ENCODE measurements at places on chromosomes 7 and 10.

DNA sequence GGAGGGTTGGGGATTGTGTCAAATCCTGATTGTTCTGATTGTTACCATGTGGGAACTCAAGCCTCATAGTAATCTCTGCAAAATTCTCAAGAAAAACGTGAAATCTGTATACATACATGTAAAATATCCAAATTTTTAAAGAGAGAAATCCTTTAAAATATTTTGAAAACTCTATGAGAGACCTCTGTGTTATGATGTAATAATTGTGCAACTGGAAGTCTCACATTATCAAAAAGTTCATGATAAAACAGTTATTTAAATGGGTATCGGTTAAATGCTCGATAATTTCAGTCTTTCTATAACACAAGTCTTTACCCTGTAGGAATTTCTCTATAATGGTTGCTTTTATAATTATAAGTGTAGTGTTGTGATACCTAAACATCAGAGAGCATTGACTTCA is 95.5 kb downstream of the TMEM26 start:
- no peak for DNase-seq

DNA sequence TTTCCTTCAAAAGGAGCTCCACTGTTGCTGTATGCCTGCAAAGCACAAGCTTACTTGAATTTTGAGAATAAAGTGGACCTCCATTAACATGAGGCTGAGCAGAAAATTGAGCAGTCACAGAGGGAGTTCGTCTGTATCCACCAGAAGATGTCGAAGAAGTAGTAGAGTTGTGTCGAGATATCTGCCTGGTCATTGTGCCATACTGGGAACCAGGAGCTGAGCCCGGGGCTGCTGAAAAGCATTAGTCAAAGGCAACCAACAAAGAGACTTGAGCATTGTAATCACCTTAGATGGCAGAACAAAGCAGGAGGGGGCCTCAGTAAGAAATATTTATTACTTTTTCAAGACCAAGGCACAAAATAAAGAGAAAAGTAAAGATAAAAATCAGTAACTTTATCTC is 61.5 kb downstream of the PDSS1 start:
- no peak for DNase-seq

DNA sequence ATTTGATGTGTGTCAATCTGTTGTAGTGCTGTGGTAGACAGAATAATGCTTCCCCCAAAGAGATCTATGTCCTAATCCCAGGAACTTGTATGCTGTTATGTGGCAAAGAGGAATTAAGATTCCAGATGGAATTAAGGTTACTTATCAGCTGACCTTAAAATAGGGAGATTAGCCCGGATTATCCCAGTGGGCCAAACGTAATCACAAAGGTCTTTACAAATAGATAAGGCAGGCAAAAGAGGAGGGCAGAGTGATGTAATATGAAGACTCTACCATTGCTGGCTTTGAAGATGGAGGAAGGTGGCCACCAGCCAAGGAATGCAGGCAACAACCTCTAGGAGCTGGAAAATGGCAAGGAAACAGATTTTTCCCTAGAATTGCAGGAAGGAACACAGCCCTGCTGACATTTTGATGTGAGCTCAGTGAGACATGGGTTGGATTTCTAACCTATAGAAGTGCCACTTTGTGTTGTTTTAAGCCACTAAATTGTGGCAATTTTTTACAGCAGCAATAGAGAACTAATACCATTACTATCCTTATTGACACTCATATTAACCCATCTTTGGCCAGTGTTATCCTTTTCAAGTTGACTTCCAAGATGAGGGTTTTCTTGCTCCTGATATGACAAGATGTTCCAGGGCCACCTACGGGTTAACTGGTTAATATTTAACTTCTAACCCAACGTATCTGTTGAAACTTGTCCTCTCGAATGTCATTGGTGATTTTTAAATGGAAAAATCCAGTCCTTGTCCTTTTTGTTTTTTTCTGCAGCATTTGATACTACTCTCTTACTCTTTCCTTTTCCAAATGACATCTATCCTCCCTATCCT is 29.3 kb downstream of the CYCS start:
- no peak for DNase-seq

- no peak for DNase-seq
Measured at GRCh38 chr7:104059103-104059502, 69.6 kb upstream of the RELN start.

DNA sequence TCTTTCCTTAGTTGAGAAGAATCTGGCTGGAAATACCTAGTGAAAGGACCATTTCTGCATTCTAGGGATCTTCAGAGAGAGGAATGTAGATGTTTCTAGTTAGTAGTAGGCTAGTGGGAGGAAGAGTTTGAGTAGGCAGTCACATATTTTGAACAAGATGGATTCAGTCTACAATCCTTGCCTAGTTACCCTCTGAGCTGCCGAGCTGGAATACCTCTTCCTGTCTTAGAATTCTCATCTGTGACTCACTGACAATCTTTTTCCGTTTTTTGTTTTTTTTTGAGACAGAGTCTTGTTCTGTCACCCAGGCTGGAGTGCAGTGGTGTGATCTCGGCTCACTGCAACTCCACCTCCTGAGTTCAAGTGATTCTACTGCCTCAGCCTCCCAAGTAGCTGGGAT is 30.7 kb upstream of the PLPP4 start:
- no peak for DNase-seq

DNA sequence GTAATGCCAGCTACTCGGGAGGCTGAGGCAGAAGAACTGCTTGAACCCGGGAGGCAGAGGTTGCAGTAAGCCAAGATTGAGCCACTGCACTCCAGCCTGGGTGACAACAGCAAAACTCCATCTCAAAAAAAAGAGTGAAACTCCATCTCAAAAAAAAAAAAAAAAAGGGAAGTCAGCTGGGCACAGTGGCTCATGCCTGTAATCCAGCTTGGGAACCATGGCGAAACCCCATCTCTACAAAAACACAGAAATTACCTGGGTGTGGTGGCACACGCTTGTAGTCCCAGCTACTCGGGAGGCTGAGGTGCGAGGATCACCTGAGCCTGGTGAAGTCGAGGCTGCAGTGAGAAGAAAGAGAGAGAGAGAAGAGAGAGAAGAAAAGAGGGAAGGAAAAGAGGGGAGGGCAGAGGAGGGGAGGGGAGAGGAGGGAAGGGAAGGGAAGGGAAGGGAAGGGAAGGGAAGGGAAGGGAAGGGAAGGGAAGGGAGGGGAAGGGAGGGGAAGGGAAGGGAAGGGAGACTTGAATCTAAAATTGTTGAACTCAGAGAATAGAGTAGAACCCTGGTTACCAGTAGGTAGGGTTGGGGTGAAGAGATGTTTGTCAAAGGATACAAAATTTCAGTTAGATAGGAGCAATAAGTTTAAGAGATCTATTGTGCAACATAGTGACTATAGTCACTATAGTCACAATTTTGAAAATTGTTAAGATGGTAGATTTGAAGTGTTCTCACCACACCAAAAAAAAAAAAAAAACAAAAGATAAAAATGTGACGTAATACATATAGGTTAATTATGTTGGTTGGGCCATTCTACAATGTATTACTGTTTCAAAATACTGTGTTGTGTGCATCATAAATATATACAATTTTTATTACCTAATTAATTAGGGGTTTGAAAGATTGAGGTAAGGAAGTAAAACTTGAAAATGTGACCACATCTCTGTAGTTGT is 2.5 kb downstream of the SLC16A9 start:
- no peak for DNase-seq

- DNase-seq, result no peak
Measured at GRCh38 chr7:157832006-157832405, 495.2 kb downstream of the DNAJB6 start.

- DNase-seq, result no peak
Measured at GRCh38 chr7:867001-867405, 9.4 kb upstream of the GET4 start.

GRCh38 chr7:3712841-3713240 is 411.8 kb downstream of the SDK1 start:
- DNase-seq, result no peak

GRCh38 chr7:136194878-136195277 is 217.7 kb upstream of the MTPN start:
- DNase-seq, result no peak

GRCh38 chr10:61284222-61284890 is 168.8 kb downstream of the TMEM26 start:
- no peak for DNase-seq

GRCh38 chr10:127354255-127354654 is 157.9 kb upstream of the INSYN2A start:
- DNase-seq, result no peak

DNA sequence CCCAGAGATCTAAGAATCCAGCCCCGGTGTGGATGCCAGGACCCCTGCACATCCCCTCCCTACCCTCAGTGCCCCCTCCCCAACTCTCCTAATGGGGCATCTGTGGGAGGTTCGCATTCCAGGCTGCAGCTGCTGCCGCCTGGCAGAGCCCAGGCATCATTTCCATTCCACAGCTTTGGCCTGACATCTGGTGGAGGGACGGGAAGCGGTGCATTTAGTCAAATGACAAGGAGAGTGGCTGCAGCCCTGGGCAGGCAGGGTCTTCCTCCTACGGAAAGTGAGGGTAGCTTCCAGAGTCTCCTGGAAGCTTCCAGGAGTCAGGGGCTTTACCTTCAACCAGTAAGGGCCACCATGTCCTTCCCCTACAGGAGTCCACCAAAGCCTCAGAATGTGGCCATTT is 30.8 kb downstream of the PRLHR start:
- no peak for DNase-seq

- no peak for DNase-seq
Measured at GRCh38 chr7:31416381-31416870, 75.9 kb upstream of the NEUROD6 start.

DNA sequence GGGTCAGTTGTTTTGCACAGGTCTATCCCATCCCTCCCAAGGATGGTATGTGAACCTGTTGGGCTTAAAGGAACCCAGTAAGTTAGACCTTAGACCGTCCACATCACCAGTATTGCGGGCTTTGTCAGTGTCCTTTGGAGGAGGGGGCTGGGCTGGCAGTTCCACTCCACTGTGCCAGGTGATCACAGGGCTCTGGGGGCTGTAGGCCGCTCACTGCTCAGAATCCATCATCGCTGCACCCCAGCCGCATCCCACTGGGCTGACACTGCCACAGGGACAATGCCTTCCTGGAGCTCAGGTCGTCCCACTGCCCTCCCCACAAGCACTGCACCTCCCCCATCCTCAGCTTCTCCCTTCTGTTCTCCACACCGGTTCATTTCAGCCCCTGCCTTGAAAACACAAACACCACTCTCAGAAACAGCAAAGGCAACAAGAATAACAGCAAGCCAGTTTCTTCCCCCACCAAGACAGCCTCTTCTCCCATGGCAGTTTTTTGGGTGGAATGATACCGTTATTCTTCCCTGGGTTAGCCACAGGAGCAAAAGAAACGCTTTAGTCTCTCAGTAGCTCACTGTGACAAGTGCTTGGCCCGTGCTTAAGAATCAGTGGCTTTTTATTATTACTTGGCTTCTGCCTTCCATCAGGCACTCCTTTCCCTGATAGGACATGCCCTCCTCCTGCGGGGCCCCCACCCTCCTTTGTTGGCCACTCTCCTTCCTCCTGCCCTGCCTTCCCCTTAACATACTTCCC is 111.2 kb downstream of the GRK5 start:
- DNase-seq, result no peak

- no peak for DNase-seq
Measured at GRCh38 chr10:120789303-120790203, 61.6 kb upstream of the WDR11 start.

All from stimulated activated CD8-positive, alpha-beta memory T cell treated with anti-CD3 and anti-CD28 coated beads, Interleukin-15, amount 100 ng/mL, for 4 hours (primary cell).